ENCODE measurements at places on chromosomes 3 and 15.
A peak's percentile ranks its signal among the peaks of the same experiment; 100 is the strongest.

- peaks cover 2% of the 10 kb centered on the region for H3K36me3 ChIP-seq
- no peaks in the 10 kb centered on the region for H3K27me3 ChIP-seq
- no peak overlapping the region for H3K4me3 ChIP-seq
- no peak overlapping the region for H3K27ac ChIP-seq
- no peak for DNase-seq
- peaks cover 15% of the 10 kb centered on the region for H3K4me1 ChIP-seq
Measured at GRCh38 chr3:127585163-127585812, 5.2 kb downstream of the TPRA1 start.

GRCh38 chr3:126319701-126320295 is 37.4 kb downstream of the KLF15 start:
- peaks cover 2% of the 10 kb centered on the region for H3K27me3 ChIP-seq
- no peaks in the 10 kb centered on the region for H3K36me3 ChIP-seq
- no peak overlapping the region for H3K27ac ChIP-seq
- no peak for DNase-seq

- peak overlapping the region; percentile 63 for H3K4me3 ChIP-seq
- peak; percentile 35 for DNase-seq
- H3K4me1 ChIP-seq: peaks cover 78% of the 10 kb centered on the region
- H3K27ac ChIP-seq: peak overlapping the region; percentile 95
Measured at GRCh38 chr3:46293991-46294833, 52.0 kb downstream of the CCR3 start.

DNA sequence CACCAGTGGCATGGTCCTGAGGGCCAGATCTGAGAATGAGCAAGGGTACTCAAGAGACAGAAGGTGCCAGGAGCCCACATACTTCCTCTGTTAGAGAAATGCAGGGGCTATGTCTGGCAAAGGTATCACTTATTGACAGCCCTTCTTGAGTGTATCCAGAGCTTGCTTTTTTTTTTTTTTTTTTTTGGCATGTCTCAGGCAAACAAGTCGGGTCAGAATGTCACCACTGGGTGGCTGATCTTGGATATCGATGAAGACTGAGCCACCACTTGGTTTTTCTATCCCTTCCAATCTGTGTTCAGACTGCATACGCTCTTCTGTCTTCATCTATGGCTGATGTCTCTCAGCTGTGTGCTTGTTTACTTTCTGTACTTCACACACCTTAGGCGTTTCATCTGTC is 363.4 kb upstream of the C2CD4B start:
- no peak for DNase-seq
- no peaks in the 10 kb centered on the region for H3K4me1 ChIP-seq
- H3K27ac ChIP-seq: no peak overlapping the region
- peaks cover 2% of the 10 kb centered on the region for H3K27me3 ChIP-seq

DNA sequence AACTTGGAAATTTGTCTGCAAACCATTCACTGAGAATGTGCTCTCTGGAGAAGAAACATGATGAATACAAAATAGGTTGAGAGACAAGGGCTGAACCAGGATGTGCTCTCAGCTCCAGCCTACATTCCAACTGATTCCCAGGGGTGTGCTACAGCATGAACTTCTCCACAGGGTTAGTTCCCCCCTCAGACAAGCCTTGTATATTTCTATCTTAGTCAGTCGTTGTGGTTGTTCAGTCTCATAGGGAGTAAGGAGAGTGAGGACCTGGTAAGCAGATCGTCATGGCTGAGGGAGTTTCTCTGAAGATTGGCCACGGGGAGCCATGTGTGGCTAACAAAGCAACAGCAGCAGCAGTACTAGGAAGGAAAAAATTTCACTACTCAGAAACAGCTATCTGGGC is 919.7 kb upstream of the CADM2 start:
- DNase-seq: no peak
- no peak overlapping the region for H3K27ac ChIP-seq
- H3K36me3 ChIP-seq: no peaks in the 10 kb centered on the region
- no peak overlapping the region for H3K4me3 ChIP-seq

- no peak overlapping the region for H3K4me3 ChIP-seq
- DNase-seq: no peak
- H3K36me3 ChIP-seq: no peaks in the 10 kb centered on the region
- H3K27me3 ChIP-seq: peaks cover 27% of the 10 kb centered on the region
Measured at GRCh38 chr3:11230832-11231231, 41.4 kb upstream of the ATG7 start.

GRCh38 chr3:10733297-10733696 is 82.7 kb upstream of the SLC6A11 start:
- H3K27me3 ChIP-seq: peaks cover 10% of the 10 kb centered on the region
- H3K4me1 ChIP-seq: peaks cover 2% of the 10 kb centered on the region
- no peaks in the 10 kb centered on the region for H3K36me3 ChIP-seq
- no peak overlapping the region for H3K27ac ChIP-seq
- DNase-seq: no peak
